ENCODE measurements at places on chromosomes 4 and X.

GRCh38 chr4:77332696-77333270 is 175.8 kb downstream of the CCNG2 start:
- no peak for DNase-seq

DNA sequence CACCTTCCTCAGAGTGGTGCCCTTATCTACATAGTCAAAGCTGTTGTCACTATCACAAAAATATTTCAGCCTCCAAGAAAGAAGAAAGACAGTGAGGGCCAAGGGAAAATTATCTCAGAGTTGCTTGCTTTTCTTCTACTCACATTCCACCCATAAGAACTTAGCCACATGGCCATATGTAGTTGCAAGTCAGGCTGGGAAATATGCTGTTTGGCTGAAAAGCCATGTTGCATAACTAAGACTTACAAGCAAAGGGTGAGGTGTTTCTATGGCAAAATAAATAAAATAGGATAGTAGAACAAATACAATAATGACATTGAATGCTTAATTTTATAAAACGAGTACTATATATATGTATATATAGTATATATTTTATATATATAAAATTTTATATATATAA is 365.9 kb upstream of the PABPC4L start:
- no peak for DNase-seq

DNA sequence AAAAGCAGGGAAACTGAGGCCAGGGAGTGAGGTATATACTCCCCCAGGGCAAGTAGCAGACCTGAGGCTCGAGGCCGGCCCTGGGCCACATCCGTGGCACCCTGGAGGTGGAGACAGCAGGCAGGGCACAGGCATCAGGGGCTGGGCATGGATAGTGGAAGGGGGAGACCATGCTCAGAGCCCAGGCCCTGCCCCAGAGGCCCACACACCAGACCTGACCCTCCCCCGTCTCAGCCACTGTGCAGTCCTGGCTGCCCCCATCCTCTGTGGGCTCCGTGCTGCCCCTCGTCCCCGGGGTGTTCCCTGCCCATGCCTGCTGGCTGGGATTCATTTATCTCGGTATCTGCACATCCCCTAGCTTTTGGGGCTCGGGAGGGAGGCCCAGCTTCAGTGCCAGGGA is 103.1 kb upstream of the NKX1-1 start:
- DNase-seq = no peak

- DNase-seq = no peak
Observed at GRCh38 chrX:72272868-72273267, 4.2 kb downstream of the RPS4X start.

GRCh38 chr4:95267081-95267480 is 281.7 kb downstream of the UNC5C start:
- no peak for DNase-seq
